Sigmoid colon (tissue), 7 donors: ENCODE measurements at places on chromosomes 7 and 10. TPM values are rescaled to one million over a fixed set of nuclear protein-coding genes. Genes with fewer than 3 reads are reported as not detected.

DNA sequence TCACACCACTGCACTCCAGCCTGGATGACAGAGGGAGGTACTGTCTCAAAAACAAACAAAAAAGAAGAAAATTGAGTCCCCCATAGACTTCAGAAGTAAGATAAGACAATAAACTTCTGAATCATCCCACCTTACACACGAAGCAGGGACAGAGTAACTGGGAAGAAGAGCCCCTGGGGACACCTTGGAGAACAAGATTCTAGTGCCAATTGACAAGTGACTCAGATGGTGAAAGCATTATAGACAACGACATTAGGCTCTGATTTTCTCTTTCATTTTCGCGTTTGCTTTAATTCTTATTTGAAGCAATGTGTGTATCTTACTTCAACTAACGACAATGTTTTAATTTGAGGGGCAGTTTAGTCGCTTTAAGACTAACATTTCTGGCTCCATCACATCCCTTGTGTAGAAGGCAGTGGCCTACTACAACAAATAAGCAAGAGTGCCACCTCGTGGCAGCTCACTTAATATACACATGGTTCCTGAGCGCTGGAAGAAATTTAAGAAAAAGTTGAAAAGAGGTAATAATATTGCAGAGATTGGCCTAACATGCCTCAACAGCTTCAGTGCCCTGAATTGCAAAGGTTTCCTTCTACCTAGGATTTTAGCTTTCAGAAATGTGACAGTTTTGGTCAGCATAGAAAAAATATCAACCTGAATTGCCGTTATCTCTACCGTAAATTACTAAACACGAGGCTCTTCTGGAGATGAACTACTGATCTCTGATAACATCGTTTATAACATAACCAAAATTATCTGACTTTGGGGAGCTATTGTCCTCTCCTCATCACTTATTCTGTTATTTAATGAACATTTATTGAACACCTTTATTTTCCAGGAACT lies 36.7 kb downstream of the ASNS start:
- H3K27ac ChIP-seq = no peak overlapping the region
- H3K36me3 ChIP-seq = no peaks in the 10 kb centered on the region
- no peaks in the 10 kb centered on the region for H3K27me3 ChIP-seq
- no peak overlapping the region for H3K4me3 ChIP-seq

GRCh38 chr10:132521466-132522102 lies 16.0 kb upstream of the INPP5A start:
- peak; percentile 65 for DNase-seq
- no peaks in the 10 kb centered on the region for H3K36me3 ChIP-seq
- peaks cover 49% of the 10 kb centered on the region for H3K4me1 ChIP-seq
- H3K4me3 ChIP-seq = no peak overlapping the region
- H3K27me3 ChIP-seq = no peaks in the 10 kb centered on the region
- peak overlapping the region; percentile 93 for H3K27ac ChIP-seq

DNA sequence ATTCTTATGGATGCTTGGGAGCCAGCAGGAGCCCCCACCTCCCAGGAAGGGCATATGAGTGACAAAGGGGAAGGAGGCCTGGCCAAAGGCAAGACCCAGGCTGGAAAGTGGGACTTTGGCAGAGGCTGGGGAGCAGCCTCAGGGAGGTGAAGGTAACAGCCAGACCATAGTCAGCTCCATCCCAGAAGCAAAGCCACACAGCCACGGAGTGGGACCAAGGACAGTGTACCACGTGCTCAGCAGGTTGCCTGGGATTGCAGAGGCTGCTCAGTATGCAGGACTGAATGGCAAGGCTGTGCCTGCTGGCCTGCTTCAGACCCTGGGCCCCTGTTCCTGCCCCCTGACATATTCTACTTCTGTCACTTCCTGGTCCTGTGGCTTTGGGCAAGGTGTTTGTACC lies 17.6 kb upstream of the GPR26 start:
- DNase-seq = no peak
- no peaks in the 10 kb centered on the region for H3K36me3 ChIP-seq
- H3K4me3 ChIP-seq = no peak overlapping the region
- no peaks in the 10 kb centered on the region for H3K4me1 ChIP-seq

DNA sequence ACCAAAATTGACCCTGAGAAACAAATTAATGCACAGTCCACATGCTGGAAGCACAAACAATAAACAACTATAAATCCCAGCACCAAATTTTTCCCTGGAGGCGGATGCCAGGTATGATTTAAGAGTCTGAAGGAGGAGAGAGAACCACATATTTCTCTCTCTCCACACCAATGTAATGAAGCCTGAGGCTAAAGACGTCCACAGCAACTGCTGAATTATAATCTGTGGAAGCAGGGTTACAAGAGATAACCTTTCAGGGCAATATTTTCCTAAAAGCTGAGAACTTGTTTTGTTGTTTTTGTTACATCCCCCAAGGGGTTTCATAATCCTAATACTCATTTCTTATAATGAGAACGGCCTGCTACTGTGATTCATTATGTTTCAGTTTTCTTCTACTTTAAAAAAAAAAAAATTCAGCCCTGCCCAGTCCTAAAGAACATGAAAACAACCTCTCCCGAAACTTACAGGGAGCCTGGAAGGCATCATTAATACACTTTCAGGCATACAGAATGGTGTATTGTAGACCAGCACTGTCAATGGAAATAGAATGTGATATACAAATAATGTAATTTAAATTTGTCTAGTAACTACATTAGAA lies 48.5 kb upstream of the ABLIM1 start:
- no peak for DNase-seq
- no peaks in the 10 kb centered on the region for H3K36me3 ChIP-seq
- no peaks in the 10 kb centered on the region for H3K4me1 ChIP-seq
- no peak overlapping the region for H3K4me3 ChIP-seq

DNA sequence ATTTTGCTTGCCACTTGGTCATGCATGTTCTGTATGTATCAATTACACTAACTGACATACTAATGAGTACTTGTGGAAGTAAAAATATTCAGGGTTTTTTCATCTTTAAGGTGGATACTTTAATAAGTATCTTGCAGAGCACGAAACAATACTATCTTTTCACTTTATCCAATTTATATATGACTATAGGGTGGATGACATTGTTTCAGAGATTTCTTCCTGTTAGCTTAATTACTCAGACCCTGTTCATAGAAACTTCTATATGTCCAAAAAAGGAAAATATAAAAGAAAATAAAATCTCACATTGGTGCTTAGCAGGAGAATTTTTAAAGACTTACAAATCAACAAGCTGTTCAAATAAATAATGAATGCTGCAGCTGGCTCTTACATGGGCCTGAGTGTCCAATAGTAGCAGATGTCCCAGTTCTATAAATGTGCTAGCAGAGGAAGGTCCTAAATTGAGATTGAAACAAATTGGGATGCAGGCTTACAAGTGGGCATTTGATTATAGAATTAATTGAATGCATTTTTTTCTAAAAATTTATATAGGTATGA lies 91.5 kb upstream of the THSD7A start:
- H3K4me3 ChIP-seq = no peak overlapping the region
- no peak overlapping the region for H3K27ac ChIP-seq
- no peak for DNase-seq
- H3K36me3 ChIP-seq = no peaks in the 10 kb centered on the region

GRCh38 chr7:154905146-154905545 lies 97.8 kb downstream of the PAXIP1 start:
- H3K4me3 ChIP-seq = no peak overlapping the region
- no peak overlapping the region for H3K27ac ChIP-seq
- no peaks in the 10 kb centered on the region for H3K4me1 ChIP-seq
- peak; percentile 18 for DNase-seq
- no peaks in the 10 kb centered on the region for H3K36me3 ChIP-seq
- H3K27me3 ChIP-seq = no peaks in the 10 kb centered on the region

DNA sequence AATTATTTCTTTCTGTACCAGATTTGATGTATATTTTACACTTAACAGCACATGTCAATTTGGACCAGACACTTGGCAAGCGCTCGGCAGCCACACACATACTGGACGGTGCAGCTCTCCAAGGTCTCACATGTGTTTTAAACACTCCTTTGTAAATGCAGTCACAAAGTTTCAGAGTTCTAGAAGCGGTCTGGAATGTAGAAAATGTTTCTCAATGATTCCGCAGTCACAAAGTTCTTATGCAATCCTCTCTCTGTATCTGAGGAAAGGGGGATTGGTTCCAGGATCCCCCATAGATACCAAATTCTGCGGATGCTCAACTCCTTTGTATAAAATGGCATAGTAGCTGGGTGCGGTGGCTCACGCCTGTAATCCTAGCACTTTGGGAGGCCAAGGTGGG lies 253.0 kb upstream of the GRB10 start:
- H3K4me3 ChIP-seq = no peak overlapping the region
- H3K27me3 ChIP-seq = no peaks in the 10 kb centered on the region
- H3K36me3 ChIP-seq = no peaks in the 10 kb centered on the region
- peaks cover 17% of the 10 kb centered on the region for H3K4me1 ChIP-seq

DNA sequence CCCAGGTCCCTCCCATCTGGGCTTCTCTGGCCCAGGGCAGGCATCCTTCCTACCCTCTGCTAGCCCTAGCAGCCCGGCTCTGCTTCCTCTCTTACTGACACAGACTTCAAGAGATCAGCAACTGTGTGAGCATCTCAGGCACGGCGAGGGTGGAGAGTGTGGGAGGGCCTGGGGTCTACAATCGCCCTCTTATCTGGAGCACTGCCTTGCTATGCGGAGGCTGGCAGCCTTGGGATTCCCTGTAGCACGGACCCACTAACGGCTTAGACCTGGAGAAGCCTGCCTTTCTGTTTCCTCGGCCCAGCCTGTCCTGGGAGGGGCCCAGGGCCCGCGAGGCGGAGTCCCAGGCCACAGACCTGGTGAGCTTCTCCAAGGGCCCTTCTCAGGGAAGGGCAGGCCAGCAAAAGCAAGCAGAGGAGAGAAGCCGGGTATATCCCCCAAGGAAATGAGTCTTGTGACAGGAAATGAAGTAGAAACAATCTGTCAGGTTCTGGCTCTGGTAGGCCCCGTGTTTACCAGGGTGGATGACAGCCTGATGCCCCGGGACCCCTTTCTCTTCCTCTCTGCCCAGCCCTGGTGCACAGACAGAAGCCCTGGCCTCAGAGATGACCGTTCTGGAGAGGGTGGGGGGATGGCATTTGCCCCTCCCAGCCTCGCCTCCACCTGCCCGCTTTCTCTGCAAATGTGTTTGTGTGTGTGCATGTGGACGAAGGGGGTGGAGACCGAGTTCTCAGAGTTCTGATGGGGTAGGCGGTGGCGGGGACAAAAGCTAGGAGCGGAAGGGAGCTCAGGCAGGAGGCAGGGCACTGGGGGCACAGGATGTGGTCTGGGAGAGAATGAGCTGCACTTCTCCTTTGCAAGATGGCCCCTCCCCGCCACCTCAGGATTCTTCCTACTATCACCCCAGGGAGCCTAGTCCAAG lies 2.5 kb downstream of the LRCH4 start:
- H3K4me1 ChIP-seq = peaks cover 32% of the 10 kb centered on the region
- peak overlapping the region; percentile 89 for H3K27ac ChIP-seq
- peaks cover 28% of the 10 kb centered on the region for H3K36me3 ChIP-seq

DNA sequence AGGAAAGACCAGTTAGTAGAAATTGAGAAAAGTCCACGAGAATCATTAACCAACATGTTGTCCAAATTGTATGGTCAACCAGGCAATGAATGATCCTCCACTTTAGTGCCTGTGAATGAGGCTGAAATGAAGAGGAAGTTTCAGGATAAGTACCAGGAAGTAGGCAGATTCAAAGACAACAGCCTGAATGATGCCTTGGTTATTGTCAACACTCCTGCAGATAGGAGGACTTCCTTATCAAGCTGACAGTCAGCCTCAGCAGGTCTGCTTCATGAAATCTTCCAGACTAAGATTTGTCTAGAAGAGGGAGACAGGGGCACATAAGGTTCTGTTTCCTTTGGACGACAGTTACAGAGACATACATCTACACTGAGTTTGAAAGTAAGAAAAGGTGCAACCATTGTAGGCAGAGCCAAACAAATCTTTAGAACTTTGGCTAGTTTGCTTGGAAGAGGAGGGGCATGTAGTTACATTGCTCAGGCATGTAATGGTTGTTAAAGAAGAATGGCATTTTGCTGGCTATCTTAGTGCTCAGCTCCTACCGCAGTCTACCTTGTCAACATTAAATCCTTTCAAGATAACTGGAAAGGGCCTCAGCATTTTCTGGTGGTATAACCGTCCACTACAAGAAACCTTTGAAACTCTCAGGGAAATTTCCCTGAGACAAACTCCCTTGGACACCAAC lies 81.4 kb downstream of the ABI1 start:
- H3K27me3 ChIP-seq = no peaks in the 10 kb centered on the region
- no peak overlapping the region for H3K27ac ChIP-seq
- no peak overlapping the region for H3K4me3 ChIP-seq
- no peaks in the 10 kb centered on the region for H3K36me3 ChIP-seq
- no peak for DNase-seq

GRCh38 chr10:10804998-10805740 lies 212.5 kb upstream of the CELF2 start:
- H3K27ac ChIP-seq = peak overlapping the region; percentile 45
- H3K36me3 ChIP-seq = no peaks in the 10 kb centered on the region
- peaks cover 36% of the 10 kb centered on the region for H3K4me1 ChIP-seq
- no peaks in the 10 kb centered on the region for H3K27me3 ChIP-seq
- DNase-seq = no peak

DNA sequence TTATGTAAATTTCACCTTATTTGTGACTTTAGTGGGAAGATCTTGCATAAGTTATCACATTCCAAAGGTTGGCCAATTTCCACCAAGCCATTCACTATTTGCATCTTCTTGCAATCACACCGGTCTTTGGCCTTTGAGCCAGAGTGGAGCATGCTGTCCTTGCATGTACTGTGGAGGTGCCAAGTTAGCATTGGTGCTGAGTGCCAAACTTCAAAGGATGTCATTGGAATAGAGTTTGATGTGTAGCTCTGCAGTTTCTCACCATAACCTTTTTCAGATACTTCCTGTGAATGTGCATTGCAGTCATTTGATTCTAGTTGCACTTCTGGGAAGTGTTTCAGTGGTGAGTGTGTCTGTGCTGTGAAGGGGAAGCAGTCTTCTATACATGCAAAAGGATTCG lies 620.6 kb downstream of the SUGCT start:
- H3K36me3 ChIP-seq = no peaks in the 10 kb centered on the region
- DNase-seq = no peak
- H3K4me1 ChIP-seq = no peaks in the 10 kb centered on the region
- no peaks in the 10 kb centered on the region for H3K27me3 ChIP-seq

DNA sequence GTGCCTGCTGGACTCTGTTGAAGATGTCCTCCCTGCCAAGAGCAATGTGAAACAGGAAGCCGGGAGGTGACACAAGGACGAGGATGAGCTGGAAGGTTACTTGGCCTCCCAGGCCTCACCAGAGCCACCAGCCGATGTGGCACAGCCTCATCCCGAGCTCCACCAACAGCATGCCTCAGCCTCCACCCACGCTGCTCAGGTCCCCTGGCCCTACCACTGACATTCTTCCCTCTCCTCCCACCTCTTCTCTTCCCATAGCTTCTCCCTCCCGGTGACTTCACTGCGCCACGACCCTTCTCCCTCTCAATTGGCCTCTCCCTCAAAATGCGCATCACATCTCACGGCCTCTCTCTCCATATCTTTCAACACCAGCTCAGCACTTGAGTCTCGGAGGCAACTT lies 249.9 kb downstream of the SKAP2 start:
- H3K4me1 ChIP-seq = no peaks in the 10 kb centered on the region
- H3K27me3 ChIP-seq = no peaks in the 10 kb centered on the region
- no peak overlapping the region for H3K27ac ChIP-seq
- no peak for DNase-seq
- no peaks in the 10 kb centered on the region for H3K36me3 ChIP-seq

Gene NRG3
- total RNA-seq = 0.82 TPM
